Kidney glomerular epithelial cell (primary cell): ENCODE measurements at places on chromosomes 5 and 9.
A peak's percentile ranks its signal among the peaks of the same experiment; 100 is the strongest.

DNA sequence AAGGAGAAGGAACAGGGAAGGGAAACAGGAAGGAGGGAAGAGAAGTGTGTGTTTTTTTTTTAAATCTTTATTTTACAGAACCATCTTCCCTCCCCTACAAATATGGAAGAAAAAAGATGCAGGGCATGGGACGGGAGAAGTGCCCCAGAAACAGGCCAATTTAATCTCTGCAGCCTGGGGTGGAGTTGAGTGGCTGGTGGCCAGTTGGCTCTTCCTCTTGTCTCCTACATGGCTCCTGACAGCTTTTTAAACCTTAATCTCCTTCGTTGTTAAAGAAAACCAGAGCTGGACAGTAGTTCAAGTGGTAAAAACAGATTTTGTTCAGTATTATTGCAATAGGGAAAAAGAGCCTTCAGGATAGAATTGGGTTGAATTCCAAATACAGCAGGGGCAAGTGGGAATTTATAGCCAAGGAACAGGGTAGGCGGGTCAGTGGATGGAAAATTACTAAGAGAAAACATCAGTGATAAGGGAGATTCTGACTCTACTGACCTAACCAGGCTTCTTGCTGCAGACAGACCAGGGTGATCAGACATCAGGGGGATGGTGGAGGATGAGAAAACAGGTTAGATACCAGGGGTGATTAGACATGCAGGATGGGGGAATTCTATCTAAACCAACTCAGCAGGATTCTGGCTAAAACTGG is 125.1 kb upstream of the CLINT1 start:
- DNase-seq: no peak

DNA sequence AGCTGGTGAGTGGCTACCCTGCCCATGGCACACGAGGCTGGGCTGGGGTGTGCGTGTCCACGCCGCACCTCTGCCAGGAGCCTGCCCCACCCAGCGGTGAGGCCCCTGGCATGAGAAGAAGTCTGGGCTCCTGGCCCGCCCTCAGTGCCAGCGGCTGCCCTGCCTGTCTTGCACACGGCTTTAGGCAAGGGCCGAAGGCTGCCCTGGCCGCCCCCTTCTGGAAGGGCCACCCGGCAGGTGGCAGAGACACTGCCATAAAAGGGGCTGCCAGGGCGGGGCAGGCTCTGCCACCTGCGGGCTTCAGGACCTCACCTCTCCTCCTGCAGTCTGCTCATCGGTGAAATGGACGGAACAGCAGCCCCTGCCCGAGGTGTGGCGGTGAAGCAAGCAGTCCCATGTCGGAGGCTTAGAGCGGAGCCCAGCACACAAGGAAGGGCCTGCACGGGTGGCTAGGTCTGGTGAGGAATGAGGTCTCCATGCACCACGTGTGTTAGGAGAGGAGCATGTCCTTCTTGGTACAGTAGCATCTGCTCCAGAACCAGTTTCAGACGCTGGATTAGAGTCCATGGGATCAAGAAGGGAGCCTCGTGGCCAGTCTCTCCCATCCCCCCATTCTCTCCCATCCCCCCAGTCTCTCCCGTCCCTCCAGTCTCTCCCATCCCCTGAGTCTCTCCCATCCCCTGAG is 34.8 kb upstream of the TMEM250 start:
- DNase-seq: no peak

DNA sequence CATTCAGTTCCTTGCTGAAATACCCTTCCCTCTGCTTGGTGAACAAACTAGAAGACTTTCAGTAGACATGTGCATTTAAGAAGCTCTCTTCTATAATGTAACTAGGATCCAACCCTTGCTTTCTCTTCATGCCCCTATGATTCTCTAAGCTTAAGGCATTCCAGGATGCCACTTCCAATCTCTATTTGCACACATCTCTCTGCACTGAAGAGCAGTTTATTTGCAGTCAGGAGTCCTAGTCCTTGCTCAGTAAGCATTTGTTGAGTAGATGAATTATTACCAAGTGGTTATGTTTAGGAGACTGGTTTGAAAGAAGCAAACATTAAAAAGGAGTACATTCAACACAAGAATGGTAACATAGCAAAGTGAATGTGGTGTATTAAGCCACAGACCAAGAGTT is 274.2 kb upstream of the KLF9 start:
- DNase-seq: no peak

DNA sequence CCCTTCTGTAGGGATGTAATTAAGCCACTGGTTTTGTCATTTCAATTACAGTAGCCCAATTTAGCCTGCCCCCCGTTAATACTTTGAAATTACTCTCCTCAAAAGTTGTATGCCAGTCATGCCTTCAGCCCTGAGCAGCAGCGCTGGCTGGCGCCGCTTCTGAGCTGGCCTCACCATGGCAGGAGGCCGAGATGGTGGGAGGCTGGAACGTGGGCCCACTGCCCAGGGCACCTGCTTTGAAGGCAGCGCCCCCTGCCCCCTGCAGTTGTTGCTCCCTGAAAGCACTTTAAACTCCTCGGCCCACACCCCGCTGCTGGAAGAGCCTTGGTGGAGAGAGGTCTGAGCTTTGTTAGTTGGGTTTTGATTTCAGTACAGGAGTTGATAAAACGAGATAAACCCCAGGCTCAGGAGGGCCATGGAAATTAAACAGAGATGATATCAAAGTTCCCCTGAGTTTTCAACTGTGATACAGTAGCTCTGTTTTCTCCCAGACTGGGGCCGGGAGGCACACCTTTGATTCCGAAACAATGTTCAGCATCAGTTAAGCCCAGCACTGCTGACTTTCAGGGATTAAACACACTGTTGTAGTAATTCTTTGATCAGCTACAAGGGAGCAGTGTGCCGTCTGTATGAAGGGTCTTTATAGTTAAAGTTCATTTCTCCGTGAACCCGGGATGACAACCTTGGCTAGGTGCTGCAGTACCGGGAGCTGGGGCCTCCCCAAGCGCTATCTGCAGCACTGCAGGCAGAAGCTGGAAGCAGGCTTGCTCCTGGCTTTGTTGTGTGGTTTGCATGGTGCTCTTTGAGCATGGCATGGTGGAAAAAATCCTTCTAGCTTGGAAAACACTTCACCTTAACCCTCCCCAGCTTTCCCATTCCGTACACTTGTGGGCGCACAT is 9.5 kb downstream of the MVB12B start:
- DNase-seq: no peak

- DNase-seq: no peak
Observed at GRCh38 chr5:5288201-5288600, 134.3 kb upstream of the ICE1 start.

GRCh38 chr9:74742792-74743730 is 144.7 kb downstream of the TRPM6 start:
- peak; percentile 52 for DNase-seq

DNA sequence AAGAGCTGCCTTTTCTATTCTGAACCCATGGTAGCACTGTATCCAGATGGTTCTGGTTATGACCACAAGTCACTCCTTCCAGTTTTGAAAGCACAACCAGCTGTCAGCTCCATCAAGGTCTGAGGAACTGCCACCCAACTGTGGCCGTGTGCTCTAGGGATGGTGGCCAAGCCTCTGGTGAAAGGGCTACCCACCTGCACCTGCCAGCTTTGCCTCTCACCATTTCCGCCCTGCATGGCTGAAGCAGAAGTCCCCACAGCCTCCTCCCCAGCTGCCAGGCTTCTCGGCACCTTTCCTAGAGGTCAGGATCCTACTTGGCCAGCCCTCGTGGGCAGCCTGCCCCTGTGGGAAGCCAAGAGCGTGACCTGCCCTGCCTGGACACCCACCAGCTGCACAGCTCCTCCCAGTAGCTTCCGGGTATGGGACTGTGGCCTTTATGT is 16.8 kb downstream of the SEMA5A start:
- DNase-seq: no peak

- DNase-seq: no peak
Observed at GRCh38 chr5:14147210-14147609, 4.1 kb downstream of the TRIO start.

DNA sequence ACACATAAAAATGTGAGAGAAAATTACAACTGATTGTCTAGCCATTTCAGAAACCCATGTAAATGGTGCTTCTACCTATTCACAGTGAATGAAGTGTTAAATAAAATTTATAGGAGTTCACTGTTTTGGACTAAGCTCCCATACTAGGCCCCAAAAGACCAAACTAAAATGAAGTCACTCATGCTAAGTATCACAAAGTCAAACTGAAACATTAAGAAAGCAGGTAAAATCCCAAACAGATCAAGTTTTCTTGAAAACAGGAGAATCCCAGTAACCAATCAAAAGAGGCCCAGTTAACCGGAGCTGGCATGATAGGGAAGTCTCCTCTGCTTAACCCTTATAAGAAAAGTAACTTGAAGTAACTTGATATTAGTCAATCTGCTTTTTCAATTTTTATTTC is 35.2 kb upstream of the MYOT start:
- no peak for DNase-seq
